NCI-H1436 (cell line): ENCODE measurements at places on chromosomes 6 and 20.

DNA sequence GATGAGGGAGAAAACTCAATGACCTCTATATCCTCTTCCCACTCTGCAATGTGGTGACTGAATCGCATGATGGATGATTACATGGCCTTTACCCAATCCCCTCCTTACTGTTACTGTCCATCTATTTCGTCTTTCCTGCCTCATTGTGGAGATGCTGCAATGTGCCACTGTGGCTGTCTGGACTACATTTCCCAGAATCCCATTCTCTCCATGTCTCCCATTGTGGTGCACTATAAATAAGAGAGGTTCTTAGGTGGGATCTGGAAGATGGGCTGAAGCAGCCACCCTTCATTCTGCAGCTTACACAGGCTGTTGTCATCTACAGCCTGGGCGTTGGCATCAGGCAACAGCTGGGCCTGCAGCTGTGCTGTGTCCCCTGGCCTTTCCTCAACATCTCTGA lies 233.6 kb downstream of the PRKN start:
- no peak for DNase-seq

DNA sequence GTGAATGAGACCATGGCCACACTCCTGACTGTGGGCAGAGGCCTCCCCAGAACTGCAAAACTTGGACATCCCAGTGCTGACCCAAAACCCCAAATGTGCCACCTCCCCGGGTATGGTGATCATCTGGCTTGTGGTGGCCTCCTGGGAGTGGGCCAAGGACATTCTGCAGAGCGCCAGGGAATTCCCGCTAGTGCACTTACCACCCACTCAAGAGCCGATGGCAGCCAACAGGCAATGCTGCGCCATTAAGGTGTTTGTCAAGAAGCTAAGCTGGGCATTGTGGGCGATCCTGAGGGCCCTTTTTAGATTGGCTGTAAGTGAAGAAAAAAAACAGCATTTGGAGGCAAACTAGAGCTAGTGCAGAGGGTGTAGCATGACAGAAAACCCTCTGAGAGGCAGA lies 9.4 kb downstream of the MMP24 start:
- DNase-seq: peak; percentile 47

DNA sequence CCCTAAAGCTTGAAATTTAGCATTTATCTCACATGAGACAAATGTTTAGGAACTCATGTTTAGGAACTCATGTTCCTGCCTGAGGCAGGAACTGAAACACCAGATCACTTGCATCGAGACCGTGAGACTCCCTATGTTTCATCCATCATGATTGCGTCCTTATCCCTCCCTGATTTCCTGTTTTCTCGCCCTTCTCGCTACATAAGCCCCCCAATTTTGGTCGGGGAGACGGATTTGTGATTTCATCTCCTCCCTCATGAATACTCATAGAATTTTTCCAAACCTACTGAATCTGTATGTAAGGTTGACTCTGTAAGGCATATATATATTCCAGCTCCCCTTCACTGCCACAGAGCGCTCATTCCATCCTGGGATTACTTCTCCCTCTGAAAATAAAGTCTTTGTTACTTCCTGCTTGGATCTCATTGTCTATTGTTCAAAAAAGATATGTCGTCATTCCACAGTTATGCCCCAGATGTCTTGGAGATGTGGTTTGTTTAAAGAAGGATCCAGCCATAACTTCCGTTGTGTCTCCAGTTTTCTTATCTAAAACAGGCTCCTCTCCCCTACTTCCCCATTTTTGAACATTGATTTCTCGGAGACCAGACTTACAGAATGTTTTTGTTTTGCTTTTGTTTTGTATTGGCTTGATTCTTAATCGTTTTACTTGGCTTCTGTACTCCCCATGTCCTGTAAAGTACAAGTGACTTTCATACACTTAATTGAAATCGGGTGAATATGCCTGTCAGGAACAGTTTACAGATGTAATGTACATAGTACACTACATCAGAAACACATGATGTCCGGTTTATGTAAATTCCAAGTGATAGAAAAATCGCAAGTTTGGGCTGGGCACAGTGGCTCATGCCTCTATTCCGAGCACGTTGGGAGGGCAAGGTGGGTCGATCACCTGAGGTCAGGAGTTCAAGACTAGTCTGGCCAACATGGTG lies 118.7 kb downstream of the HFE start:
- DNase-seq: no peak

GRCh38 chr6:169232507-169232931 lies 21.1 kb downstream of the THBS2 start:
- DNase-seq: no peak

DNA sequence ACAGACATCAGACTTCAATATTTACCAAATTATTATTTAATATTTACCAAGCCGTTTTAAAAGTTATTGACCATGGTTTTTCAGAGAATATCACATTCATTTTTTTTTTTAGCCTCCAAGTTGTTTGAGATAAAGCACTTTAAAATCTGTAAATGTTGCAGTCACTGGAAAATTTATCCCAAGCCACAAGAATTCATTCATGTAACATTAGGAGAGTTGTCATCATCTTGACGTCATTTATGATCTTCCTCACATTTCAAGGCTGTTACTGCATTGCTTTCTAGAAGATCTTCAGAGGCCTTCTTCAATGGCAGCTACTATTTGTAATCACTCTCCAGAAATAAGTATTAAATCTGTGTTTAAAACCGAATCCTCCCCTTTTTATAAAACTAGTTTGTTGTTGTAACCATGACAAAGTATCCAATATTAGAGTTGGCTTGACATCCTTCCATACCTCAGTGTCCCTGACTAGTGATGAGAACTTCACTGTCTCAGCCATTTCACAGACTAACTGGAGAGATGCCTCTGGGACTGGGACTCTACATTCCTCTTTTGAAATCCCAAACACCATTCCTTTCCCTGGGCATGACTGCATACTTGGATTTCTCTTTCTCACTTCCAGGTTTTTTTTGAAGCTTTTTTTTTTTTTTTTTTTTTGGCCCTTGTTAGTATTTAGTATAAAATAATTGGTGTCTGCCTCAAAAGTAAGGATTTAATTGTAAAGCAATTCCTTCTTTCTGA lies 100.1 kb downstream of the ZFAND3 start:
- no peak for DNase-seq
